Naive thymus-derived CD8-positive, alpha-beta T cell (primary cell): ENCODE measurements at places on chromosomes 1 and 21. TPM values are rescaled to one million over a fixed set of nuclear protein-coding genes. Genes with fewer than 3 reads are reported as not detected.

DNA sequence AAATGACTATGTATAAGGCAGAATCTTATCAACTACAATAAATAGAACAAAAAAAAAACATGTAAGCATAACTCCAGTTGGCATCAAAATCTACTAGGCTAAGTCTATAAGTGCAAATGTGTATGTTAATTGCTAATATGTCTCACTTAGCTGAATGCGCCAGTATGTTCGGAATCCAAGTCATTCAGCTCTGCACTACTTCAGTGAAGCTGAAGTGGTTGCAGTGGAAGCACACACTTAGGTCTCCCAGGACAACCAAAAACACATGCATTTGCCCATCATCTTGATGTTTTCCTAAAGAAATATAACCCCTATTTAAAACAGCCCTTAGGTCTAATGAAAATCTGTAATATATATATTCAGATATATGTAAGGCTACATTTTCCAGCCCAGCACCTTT is 41.0 kb upstream of the RGS2 start:
- H3K36me3 ChIP-seq, result no peaks in the 10 kb centered on the region
- no peak for DNase-seq
- no peaks in the 10 kb centered on the region for H3K4me1 ChIP-seq
- peaks cover 12% of the 10 kb centered on the region for H3K27me3 ChIP-seq

DNA sequence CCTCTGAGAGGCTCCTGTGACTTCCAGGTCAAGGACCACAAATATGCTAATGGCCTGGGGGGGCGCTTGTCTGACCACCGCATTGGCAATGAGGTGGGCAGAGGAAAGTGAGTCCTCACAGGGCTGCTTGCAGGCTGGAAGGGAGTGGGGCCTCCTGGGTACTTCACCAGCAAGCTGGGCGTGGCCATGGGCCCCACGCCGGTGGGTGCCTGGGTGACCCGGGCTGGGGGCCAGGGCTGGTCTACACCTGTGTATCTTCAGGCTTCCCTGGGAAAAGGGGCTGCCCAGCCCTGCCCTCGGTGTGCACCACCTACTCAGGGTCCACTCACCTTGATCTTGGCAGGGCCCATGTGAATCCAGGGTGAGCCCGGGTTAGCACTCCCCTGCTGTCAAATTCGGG is 167.4 kb downstream of the PRDM16 start:
- DNase-seq, result no peak
- H3K27me3 ChIP-seq, result no peaks in the 10 kb centered on the region
- no peak overlapping the region for H3K27ac ChIP-seq

GRCh38 chr1:208335371-208336136 is 91.4 kb upstream of the PLXNA2 start:
- H3K36me3 ChIP-seq, result no peaks in the 10 kb centered on the region
- H3K4me1 ChIP-seq, result no peaks in the 10 kb centered on the region
- H3K27ac ChIP-seq, result no peak overlapping the region
- H3K27me3 ChIP-seq, result peaks cover 19% of the 10 kb centered on the region
- H3K4me3 ChIP-seq, result no peak overlapping the region

- no peak for DNase-seq
- H3K27ac ChIP-seq, result no peak overlapping the region
- H3K4me1 ChIP-seq, result peaks cover 3% of the 10 kb centered on the region
- H3K36me3 ChIP-seq, result no peaks in the 10 kb centered on the region
Observed at GRCh38 chr1:46494910-46495309, 5.3 kb downstream of the DMBX1 start.

DNA sequence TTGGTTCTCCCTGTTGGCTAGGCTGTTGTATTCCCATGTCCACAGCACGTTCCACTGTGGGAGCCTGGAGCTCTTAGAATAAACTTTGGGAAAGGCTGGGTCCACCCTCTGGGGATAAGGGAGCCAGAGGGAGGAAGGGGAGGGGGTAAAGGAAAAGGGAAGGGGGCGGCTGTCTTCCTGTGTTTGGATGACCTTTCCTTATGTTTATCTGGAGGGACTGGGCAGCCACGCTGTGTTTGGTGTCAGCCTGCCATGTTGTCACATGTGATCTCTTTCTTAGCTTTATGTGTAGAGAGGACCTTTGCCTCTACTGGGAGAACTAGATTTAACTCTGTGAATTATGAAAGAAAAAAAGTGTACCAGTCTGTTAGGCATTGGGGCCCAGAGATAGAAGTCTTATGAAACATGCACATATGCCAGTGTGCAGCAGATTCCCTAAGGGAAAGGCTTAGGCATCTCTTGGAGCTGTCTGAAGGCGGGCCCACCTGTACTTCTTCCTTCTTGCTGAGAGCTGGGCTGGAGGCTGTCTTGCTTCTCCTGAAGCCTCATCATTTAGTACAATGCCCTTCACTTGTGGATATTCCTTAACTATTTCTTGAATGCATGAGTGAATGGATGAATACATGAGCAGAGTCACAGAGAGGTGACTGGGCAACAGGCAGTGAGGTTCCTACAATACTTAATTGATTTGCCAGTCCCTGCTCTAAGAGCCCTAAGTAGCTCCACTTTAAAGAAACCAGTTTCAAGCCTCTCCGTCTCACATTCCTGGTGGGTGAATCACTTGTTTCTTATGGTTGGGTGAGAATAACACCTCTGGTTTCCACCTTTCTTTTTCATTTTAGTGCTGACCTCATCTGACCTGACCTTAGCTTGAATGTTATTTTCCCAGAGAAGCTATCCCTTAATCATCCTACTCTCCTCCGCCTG is 62.5 kb upstream of the ARHGAP29 start:
- no peak for DNase-seq
- no peaks in the 10 kb centered on the region for H3K4me1 ChIP-seq
- H3K27me3 ChIP-seq, result peaks cover 7% of the 10 kb centered on the region

DNA sequence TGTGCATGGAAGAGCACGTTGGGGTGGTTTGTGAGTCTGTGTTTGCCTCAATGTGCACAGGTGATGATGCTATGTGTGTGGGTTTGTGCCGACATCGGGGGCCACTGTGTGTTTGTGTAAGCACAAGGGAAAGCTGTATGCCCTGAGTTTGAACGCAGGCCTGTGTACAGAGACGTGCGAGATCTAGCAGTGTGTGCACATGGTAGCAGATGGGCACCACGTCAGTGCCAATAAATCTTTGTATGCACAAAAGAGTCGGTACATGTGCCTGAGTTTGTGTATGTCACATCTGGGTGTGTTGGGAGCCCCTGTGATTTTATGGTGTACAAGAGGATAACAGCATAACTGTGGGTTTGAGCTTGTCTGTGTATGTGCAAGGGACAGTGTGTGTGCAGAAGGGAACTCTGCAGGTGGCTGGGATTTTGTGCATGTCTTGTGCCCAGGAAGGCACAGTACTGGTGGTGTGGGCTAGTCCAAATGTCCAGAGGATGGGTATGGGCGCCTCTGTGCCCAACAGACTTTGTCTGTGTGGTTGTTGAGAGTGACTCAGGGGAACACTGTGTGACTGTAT is 32.0 kb upstream of the WASF2 start:
- peak overlapping the region; percentile 97 for H3K4me3 ChIP-seq
- H3K4me1 ChIP-seq, result peaks cover 84% of the 10 kb centered on the region
- H3K27ac ChIP-seq, result peak overlapping the region; percentile 99
- DNase-seq, result no peak
- no peaks in the 10 kb centered on the region for H3K27me3 ChIP-seq

DNA sequence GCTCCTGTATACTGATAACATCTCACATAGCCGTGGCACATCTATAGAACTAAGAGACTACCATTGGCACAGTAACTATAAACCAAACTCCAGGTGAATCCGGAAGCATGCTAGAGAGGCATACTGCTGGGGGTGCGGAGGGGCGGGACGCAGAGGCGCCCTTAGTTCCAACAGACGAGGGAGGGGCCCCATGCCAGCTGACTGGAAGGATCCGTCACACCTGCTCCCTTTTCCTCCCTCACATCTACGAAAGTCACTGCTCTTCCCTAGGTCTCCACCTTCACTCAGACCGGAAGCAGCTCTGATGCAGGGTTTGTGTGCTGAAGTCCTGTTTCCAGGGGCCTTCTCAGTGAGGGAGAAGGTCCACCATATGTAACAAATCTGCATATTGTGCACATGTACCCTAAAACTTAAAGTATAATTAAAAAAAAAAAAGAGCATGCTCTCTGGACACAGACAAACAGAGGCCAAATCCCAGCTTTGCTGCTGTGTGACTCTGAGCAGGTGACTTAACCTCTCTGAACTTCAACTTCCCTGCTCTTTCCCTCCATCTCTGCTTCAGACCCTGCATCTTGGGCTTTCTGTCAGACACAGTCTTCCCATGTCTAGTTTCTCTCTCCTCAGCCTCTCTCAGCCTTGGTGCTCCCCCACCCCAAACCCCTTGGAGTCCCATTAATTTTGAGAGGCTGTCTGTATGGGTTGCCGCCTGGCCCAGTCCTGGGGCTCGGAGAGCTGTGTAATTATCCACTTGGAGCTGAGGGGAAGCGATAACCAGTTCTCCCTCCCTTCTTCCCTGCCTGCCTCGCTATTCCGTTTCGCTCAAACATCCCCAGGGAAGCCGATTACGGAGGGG is 7.8 kb upstream of the GJB5 start:
- no peak overlapping the region for H3K4me3 ChIP-seq
- no peaks in the 10 kb centered on the region for H3K4me1 ChIP-seq
- DNase-seq, result no peak
- no peaks in the 10 kb centered on the region for H3K36me3 ChIP-seq

DNA sequence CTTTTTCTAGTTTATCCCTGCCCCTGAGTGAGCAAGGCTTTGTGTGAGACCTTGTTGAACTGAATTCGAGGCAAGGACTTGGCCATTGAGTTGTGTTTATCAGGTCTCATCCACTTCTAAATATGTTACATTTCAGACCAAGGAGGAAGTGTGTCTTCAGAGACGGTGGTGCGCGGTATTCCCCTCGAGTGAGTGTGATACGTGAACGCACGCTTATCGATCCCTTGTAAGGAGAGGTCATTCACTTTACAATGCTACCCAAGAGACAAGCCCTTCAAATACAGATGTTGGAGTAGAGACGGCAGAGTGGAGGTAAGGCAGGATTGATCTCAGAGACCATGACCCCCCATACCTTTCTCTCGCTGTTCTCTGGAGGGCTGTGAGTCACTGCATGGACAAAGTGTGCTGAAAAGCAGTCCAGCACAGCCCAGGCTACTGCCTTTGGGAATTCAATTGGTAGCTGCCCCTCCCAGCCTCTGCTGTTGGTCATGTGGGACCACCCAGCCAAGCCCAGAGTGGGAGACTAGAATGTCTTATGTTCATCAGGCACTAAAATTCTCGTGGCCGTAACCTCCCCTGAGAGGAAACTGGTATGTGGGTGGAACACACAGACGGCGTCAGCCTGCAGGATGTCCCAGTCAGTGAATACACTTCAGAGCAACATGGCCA is 16.3 kb upstream of the MTARC1 start:
- H3K4me1 ChIP-seq, result no peaks in the 10 kb centered on the region
- H3K27me3 ChIP-seq, result peaks cover 6% of the 10 kb centered on the region
- no peak overlapping the region for H3K4me3 ChIP-seq
- DNase-seq, result no peak

- H3K27ac ChIP-seq, result no peak overlapping the region
- H3K4me3 ChIP-seq, result no peak overlapping the region
Observed at GRCh38 chr1:55337801-55338447, 122.8 kb upstream of the USP24 start.

- H3K36me3 ChIP-seq, result no peaks in the 10 kb centered on the region
- H3K27ac ChIP-seq, result peak overlapping the region; percentile 73
- no peak for DNase-seq
- no peak overlapping the region for H3K4me3 ChIP-seq
- no peaks in the 10 kb centered on the region for H3K27me3 ChIP-seq
Observed at GRCh38 chr21:43734131-43734927, 15.4 kb downstream of the PDXK start.

- DNase-seq, result no peak
- H3K27ac ChIP-seq, result peak overlapping the region; percentile 82
- H3K4me3 ChIP-seq, result peak overlapping the region; percentile 47
- peaks cover 82% of the 10 kb centered on the region for H3K4me1 ChIP-seq
Observed at GRCh38 chr1:226943156-226943555, 3.1 kb downstream of the COQ8A start.

- H3K27ac ChIP-seq, result peak overlapping the region; percentile 69
- no peaks in the 10 kb centered on the region for H3K27me3 ChIP-seq
Observed at GRCh38 chr1:5408401-5408800, 583.8 kb downstream of the NPHP4 start.

GRCh38 chr1:198641501-198641900 is 2.7 kb downstream of the PTPRC start:
- peak overlapping the region; percentile 95 for H3K4me3 ChIP-seq
- DNase-seq, result peak; percentile 53
- H3K4me1 ChIP-seq, result peaks cover 62% of the 10 kb centered on the region

DNA sequence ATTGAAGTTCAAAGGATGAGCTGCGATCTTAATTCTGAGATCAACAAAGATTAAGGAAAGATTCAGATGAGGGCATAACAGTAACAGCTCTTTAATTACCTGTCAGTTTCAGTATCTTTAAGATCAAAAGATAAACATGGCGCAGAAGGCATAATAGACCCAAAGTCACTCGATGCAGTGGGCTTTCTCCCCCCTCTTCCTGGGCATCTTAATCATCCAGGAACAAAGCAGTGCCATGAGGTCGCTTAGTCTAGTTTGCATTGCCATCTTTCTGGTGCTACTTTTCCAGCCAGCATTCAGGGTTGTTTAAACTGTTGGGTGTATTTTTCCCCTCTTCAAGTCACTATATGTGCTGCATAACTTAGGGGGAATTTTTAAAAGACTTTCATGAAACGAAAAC is 72.3 kb downstream of the HUNK start:
- DNase-seq, result no peak
- peaks cover 10% of the 10 kb centered on the region for H3K4me1 ChIP-seq
- H3K4me3 ChIP-seq, result no peak overlapping the region

DNA sequence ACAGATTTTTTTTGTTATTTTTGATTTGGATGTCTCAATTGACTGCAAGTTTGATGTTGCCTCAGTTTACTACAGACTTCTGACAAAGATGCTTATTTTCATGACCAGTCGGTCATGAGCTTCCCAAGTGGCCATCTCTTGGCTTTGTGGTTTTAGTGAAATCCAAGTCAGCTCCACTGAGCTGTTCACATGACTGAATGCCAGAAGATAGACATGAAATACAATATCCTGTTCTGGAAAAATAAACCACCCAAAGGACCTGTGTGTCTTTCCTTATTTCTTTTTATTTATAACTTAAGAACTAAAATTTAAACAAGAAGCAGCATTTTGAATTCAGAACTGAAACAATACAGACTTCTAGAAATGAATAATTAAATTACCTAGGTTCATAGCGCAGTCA is 89.3 kb downstream of the HMCN1 start:
- H3K36me3 ChIP-seq, result no peaks in the 10 kb centered on the region
- no peaks in the 10 kb centered on the region for H3K4me1 ChIP-seq
- H3K4me3 ChIP-seq, result no peak overlapping the region
- H3K27ac ChIP-seq, result no peak overlapping the region
- peaks cover 9% of the 10 kb centered on the region for H3K27me3 ChIP-seq

DNA sequence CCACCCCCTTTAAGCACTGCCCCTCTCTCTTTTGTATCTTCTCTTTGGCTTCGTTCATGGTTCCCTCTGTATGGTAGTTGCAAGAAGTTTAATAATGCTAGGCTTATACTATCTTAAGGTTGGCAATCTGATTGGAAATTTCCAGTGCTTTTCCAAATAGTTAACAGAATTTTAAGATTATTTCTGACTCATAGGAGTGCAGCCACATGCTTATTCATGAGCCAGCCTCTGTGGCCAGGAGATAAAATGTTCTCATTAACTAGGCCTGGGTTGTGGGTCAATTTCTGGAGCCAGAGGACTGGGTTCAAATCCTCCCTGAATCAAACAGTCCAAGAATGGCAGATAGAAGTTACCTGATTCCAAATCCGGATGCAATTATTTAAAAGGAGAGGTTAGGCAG is 103.1 kb downstream of the ATP6V1G3 start:
- H3K4me1 ChIP-seq, result no peaks in the 10 kb centered on the region
- H3K27ac ChIP-seq, result no peak overlapping the region
- H3K4me3 ChIP-seq, result no peak overlapping the region
- peaks cover 10% of the 10 kb centered on the region for H3K36me3 ChIP-seq

The ITGB2 gene
- 180 TPM for total RNA-seq

The RAB3B gene
- total RNA-seq, result 0.05 TPM

The RXFP4 gene
- total RNA-seq, result not detected

The OR4F16 gene
- total RNA-seq, result not detected

The DNASE2B gene
- not detected for total RNA-seq

The TSACC gene
- total RNA-seq, result not detected

The KRTAP11-1 gene
- total RNA-seq, result not detected
